ENCODE measurements at places on chromosomes 2 and 18.
A peak's percentile ranks its signal among the peaks of the same experiment; 100 is the strongest.

GRCh38 chr2:18430996-18431748, 129.3 kb downstream of the RDH14 start:
- no peak for DNase-seq

GRCh38 chr2:164581050-164581449, 40.2 kb downstream of the GRB14 start:
- no peak for DNase-seq

- DNase-seq, result no peak
Observed at GRCh38 chr2:128214866-128215460, 103.7 kb downstream of the HS6ST1 start.

DNA sequence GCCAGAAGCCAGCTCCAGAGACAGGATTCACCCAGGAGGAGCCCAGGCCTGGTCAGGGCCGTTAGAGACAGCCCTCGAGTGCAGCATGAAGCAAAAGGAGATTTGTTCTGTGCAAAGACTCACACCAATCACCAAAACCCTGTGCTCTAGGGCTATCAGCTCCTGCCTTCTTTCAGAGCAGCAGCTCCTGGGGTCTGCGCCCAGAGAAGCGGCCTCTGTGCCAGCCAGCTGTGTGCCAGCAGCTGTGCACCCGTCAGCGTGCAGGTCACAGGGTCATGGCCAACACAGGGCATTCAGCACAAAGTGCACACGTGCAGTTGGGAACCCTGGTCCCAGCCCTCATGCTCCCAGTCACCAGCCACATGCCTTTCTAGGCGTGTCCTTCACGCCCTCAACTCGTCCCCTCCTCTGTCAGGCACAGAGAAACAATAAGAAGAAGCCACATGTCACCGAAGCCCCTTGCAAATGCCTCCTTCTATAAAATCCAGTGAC, 49.3 kb downstream of the ZNF516 start:
- peak; percentile 36 for DNase-seq

GRCh38 chr2:12284037-12284436, 432.7 kb upstream of the TRIB2 start:
- DNase-seq, result no peak

DNA sequence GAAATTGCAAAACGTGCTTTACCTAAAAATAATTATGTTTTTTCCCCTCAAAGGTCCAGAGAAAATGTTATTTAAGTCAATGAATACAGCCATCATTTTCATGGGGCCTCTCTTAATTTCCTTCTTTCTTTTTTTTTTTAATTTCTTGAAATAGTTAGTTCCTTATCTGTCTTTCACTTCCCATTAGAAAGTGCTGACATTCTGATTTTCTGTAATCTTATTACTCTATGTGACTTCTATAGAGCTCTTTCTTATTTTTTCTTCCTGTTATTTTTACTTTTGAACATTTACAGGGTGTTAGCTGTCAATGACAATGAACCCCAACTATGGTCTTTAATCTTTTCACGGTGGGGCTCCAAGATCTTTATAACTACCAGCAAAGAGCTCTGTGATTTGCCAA, 30.0 kb downstream of the CTLA4 start:
- no peak for DNase-seq

DNA sequence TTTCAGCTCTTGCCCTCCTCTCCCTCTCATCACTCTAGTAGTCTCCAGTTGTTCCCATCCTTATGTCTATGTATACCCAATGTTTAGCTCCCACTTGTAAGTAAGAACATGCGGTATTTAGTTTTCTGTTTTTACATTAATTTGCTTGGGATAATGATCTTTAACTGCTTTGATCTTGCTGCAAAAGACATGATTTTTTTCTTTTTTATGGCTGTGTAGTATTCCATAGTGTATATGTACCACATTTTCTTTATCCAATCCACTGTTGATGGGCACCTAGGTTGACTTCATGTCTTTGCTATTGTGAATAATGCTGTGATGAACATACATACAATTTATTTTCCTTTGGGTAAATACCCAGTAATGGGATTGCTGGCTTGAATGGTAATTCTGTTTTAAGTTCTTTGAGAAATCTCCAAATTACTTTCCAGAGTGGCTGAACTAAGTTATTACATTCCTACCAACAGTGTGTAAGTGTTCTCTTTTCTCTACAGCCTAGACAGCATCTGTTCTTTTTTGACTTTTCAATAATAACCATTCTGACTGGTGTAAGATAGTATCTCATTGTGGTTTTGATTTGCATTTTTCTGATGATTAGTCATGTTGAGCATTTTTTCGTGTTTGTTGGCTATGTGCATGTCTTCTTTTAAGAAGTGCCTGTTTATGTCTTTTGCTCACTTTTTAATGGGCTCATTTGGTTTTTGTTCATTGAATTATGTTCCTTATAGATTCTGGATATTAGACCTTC, 179.6 kb upstream of the SLC39A10 start:
- no peak for DNase-seq

DNA sequence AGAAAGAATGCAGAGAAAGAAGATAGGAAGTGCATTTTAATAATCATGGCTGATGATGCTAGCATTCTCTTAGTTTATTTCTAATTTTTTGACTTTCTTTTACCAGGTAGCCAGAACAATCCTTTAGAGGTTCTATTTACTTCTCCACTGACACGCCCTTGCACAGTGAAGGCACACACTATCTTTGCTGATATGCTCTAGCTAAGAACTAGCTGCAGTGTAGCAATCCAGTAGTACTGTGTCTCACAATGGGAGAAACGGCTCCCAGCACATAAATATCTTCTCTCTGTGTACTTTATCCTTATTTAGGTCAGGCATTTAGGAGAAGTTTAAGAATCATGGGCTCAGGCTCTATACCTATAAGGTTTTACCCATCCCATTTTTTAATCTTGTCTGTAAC, 1005.4 kb downstream of the LRP1B start:
- no peak for DNase-seq

DNA sequence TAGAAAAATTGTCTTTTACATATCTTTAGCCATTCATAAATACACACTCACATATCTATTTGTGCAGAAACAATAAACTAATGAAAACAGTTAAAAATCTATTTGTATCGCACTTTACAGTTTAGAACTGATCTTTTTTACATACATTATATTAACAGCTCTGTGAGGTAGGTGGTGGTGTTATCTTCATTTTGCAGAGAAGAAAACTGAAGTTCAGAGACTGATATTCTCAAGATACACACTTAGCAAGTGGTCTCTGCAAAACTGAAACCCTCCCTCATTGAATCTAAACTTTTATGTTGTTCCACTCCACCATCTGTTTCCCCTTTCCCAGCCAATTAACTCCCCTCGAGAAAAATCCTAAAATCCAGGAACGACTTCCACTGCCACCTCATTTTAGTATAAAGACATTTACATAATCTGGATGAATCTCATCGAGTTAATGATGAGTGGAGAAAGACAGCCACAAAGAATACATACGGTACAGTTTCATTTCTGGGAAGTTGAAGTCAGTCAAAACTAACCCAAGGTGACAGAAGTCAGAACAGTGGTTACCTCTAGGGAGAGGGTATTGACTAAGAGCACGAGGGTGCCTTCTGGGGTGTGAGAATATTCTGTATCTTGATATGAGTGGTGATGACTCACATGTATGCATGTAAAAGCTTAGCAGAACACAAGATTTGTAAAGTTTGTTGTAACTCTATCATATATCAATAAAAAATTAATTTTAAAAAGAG, 524.2 kb upstream of the TCF4 start:
- no peak for DNase-seq

GRCh38 chr2:206851521-206851920, 86.1 kb downstream of the FASTKD2 start:
- DNase-seq, result no peak

DNA sequence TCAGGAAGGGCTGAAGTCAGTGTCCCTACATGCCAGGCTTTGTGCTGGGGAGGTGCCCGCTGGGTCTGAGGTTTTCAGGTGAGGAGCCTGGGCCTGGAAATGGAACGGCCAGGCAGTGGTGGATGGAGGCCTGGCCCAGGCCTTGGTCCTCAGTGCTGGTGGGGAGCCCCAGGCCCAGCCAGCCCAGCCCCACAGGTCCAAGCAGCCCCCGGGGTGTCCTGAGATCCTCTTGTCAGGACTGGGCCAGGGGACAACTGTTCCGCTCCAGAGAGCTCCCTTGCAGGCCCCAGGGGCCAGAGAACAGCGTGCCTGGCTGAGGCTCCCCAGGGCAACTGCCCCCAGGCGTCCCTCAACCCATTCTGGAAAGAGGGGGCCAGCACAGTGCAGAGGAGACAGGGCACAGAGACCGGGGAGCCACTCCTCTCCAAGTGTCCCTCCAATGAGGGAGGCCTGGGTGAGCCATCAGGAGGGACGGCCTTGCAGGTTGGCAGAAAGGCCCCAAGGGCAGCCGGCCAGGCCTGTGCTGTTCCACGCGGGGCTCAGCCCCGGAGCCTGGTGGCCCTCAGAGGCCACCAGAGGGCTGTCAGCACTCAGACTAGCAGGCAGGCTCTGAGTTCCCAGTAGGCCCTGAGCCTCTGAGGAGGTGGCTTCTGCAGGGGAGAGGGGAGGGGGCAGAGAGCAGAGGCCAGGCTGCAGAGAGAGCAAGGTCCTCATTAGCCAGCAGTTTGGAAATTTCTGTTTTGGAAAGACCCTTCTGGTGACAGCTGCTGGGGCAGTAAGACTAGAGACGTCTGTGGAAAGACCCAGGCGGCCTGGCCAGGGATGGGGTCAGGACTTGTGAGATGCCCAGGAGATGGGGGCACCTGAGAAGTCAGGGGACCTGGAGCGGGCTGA, 29.4 kb upstream of the SNED1 start:
- no peak for DNase-seq

DNA sequence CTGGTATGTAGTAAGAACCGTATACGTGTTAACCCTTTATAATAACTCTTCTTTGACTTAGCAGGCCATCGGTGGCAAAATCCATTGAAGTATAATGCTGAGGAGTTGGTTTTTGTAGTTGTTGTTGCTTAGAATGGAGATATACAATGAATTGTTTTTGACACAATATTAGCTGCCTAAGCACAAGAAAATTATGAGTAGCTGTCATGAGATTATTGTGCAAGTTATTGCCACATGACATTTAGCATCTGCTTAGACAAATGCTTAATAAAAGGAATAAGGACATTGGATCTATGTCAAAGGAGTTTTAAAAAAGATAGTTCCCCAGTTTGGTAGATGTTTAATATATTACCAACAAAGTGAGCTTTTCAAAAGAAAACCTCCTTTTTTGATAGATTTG, 59.9 kb downstream of the ABCB11 start:
- no peak for DNase-seq

GRCh38 chr2:162734287-162734686, 104.3 kb downstream of the KCNH7 start:
- DNase-seq, result no peak

- no peak for DNase-seq
Observed at GRCh38 chr2:46095830-46096229, 201.4 kb upstream of the EPAS1 start.

DNA sequence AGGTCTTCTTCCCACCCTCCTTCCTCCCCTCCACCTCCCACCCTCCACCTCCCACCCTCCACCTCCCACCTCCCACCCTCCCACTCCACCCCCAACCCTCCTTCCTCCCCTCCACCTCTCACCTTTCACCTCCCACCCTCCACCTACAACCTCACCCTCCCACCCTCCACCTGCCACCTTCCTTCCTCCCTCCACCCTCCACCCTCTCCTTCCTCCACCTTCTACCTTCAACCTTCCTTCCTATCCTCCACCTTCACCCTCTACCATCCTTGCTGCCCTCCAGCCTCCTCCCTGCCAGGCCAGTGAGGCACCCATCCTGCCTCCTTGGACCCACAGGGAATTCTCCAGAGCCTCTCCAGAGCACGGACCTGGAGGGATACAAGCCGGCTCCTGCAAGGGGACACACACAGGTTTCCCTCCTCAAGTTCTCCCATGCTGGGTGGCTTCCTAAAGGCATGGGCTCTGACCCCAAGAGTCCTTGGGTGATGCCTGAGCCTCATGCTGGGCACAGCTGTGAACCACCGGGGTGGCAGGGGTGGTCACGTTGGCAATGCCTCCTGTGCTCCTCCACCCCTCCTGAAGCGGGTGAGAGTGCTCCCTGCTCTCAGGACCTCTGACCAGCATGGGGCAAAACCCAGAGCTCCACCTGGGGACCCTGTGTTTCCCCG, 293.0 kb downstream of the NDUFA10 start:
- no peak for DNase-seq

DNA sequence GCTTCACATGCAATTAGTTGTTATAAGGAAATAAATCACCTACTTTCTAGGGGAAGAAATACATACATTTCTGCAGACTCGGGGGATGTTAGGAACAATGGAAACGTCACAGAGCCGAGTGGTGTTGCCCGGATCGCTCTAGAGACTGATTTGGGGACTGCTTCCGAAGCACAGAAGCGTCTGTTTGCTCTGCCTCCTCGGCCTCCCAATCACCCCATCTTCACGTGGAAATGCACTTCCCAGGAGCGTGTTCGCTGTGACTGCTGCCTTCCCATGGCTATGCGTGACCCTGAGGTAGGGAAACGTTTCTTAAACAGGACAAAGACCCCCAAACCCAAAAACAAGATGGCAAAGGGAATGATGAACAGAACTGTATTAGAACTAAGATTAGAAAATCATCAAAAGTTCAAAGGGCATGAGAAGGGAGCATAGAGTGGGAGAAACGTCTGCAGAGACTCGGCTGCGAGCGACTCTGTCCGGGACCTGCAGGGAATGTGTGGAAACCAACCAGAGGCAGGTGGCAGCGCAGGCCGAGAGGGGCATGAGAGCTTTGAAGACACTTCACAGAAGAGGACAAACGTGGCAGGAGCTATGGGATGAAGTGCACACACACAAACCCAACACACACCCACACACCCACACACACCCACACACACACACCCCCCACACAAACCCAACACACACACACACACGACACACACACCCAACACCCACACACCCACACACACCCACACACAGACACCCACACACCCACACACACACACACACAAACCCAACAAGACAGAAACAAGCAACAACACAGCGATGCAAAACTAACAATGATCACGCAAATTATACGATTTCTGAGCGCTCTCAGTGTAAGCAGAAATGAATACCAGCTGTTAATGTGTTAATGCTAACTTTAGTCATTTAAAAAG, 41.3 kb downstream of the RTP5 start:
- DNase-seq, result no peak

DNA sequence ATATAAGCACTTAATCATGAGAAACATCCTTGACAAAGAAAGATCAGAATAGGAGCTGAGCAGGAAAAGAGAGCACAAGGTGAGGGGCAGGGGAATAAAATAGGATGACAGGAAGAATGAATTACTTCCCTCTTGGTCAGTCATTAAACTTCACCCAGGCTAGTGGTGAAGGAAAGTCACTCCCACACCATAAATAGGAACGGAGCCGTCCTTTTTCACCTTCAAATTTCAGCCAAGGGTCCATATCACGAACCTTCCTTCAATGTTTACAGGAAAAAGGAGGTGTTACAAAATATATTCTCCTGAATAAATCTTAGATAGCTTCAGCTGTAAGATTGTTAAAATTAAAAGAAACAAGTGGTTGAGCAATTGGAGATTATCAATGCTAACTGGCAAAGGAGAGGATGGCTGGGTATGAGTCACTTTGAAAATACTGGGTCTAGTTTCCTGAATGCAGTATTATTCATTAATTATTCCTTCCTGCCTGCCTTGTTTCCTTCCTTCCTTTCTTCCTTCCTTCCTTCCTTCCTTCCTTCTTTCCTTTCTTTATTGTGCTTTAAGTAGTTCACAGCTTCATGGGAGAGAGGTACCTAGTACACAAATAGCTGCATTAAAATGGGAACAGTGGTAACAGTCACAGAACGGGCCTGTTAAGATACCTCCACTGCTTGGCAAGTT, 292.3 kb upstream of the ID2 start:
- no peak for DNase-seq

- no peak for DNase-seq
Observed at GRCh38 chr2:17579605-17580318, 39.3 kb downstream of the VSNL1 start.

GRCh38 chr2:208371634-208371935, 35.0 kb upstream of the PTH2R start:
- DNase-seq, result no peak

GRCh38 chr2:32805104-32806095, 141.4 kb upstream of the LTBP1 start:
- no peak for DNase-seq

Measured in type B pancreatic cell (in vitro differentiated cells).